Stimulated activated CD8-positive, alpha-beta memory T cell treated with anti-CD3 and anti-CD28 coated beads, Interleukin-4, amount 100 ng/mL, for 48 hours (primary cell): ENCODE measurements at places on chromosomes 1 and 21.

DNA sequence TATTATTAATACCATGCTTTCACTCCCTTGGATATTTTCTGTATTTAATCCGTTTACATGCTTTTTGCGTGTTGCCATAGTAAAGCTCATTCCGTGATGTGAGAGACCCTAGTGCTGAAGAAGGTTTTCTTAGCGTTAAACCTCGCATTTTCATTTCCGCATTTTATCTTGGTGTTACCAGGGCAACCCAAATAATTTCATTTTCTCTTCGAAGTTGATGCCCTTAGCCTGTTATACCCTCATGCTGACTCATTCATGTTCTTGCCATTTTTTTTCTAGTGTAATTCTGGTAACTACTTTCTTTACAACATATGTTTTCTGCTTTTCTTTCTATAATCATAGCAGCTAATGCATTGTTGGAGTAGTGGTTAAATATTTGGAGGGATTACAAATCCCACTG lies 37.2 kb downstream of the LRRC8C start:
- DNase-seq = no peak

DNA sequence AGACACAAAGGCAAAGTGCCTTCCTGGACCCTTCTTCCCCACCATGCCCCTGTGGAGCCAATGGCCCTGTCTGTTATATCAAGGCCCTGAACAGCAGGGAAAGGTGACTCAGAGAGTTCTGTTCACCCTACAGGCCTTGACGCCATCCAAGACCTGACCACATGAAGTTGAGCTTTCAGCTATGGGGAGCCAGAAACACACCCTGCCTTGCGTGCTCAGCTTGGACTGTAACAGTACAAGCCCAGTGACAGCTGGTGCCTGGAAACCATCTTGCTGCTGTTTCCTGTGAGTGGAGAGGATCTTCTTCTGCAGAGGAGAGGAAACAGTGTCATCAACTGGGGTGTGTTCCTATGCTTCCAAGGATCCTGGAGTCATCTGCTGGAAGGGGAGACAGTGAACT lies 165.0 kb upstream of the IRF2BP2 start:
- DNase-seq = no peak

DNA sequence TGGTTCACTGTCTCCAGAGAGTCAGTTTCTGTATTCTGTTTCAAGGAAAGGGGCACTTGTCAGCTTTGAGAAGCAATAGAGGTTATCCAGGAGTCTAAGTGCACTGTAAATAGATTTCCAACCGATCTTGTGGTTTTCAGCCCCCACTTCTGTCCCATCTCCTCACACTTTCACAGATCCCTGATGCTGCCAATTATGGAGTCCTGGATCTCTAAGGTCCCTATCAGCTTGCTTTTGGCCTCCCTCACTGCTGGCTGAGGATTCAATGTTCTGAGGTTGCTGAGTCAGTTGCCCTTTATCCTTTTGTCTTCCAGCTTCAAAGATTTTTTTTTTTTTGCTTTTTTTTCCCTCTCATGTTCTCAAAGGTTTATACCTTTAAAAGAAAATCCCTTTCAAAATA lies 98.4 kb downstream of the DIRAS3 start:
- no peak for DNase-seq

DNA sequence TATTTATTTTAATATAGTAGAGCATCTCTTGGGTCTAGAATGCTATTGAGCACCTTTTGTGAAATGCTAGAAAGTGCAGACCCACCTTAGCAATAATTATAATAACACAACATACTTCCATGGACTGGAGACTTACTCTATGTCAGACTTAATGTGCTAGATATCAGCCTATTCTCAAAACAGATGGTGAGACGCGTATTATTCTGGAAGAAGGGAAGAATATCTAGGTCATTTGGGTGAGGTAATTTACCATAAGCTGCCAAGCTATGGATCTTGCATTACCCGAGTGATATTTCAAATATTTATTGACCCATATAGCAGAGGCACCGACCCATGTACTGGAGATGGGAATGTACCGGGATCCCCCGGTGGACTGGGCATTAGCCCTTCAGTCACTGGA lies 20.6 kb upstream of the IFNLR1 start:
- DNase-seq = no peak

GRCh38 chr1:225731491-225731890 lies 46.1 kb upstream of the SRP9 start:
- no peak for DNase-seq

DNA sequence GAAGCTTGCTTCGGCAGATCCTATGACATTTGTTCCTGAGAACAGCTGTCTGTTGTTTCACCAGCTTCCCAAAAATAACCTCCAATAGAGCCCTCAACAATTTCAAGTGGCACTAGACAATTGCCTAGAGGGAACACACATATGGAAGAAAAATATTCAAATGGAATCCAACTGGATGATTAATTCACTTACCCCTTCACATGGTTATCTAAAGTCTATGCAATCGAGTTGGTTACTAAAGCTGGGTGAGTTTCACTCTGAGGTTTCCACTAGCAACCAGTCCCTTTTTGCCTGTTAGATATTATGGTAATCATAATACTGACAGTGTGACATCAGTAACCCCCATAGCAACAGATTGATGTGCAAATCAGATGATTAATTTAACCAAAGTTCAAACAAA lies at the start of gene LEMD1:
LEMD1 (minus strand) TSS at position 259 of the 400 bp plus-strand sequence. CDS start 1,520 bp downstream, outside the sequence.
- DNase-seq = no peak

- DNase-seq = no peak
Measured at GRCh38 chr1:94730450-94730849, 89.7 kb upstream of the SLC44A3 start.

DNA sequence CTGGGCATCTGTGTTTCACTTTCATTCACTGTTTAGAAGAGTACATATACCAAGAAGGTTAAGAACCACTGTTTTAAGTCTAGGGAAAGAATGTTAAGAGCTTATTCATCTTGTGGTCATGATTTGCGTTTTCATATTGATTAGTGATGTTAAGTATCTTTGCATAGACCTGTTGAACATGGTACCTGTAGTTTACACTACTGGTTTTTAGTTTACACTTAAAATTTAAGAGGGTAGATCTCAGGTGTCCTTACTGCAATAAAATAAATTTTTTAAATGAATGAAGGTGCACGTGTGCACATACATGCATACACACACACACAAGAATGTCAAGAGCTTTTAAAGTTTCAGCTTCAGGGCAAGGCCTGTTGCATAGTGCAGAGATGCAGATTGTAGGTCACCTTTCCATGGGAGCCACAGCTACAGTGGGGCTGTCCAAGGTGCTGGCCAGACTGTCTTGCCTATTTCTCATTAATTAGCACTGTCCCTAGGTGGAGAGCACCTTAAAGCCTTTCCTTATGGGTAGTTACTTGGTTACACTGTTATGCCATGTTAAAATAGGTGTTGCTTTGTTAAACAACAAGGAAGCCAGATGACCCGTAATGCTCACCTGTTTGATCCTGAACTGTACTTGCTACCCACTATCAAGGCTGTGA lies 543.0 kb upstream of the DAB1 start:
- no peak for DNase-seq
